ENCODE measurements at places on chromosomes 1 and 21. TPM values are rescaled to one million over a fixed set of nuclear protein-coding genes. Genes with fewer than 3 reads are reported as not detected.

The HPCA gene
- 0.43 TPM for total RNA-seq

The NKAIN1 gene
- total RNA-seq: not detected

DNA sequence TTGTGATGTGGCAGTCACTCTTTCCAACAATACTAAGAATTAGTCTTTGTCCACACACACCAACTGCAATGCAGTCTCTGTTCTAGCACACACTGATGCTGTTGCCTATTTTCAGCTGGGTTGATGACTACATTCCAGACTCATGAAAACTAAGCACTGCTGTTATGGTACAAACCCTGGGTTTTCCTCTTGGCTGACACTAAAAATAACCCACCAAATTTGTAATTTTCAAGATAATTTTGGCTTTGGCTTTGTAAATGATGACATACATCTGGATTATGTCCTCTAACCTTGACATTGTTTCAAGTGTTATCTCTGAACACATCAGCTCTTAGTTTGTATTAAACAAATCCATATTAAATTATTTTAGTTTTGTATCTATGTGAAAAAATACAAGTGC is 444.8 kb downstream of the PTPRC start:
- H3K4me3 ChIP-seq: no peak overlapping the region
- H3K4me1 ChIP-seq: no peaks in the 10 kb centered on the region
- H3K27me3 ChIP-seq: no peaks in the 10 kb centered on the region
- no peak for DNase-seq
- no peak overlapping the region for H3K27ac ChIP-seq

The HIVEP3 gene
- total RNA-seq: 3.0 TPM

GRCh38 chr21:38986806-38987632 is 181.3 kb downstream of the ETS2 start:
- no peak overlapping the region for H3K27ac ChIP-seq
- no peak for DNase-seq
- peaks cover 7% of the 10 kb centered on the region for H3K4me1 ChIP-seq
- H3K27me3 ChIP-seq: no peaks in the 10 kb centered on the region

DNA sequence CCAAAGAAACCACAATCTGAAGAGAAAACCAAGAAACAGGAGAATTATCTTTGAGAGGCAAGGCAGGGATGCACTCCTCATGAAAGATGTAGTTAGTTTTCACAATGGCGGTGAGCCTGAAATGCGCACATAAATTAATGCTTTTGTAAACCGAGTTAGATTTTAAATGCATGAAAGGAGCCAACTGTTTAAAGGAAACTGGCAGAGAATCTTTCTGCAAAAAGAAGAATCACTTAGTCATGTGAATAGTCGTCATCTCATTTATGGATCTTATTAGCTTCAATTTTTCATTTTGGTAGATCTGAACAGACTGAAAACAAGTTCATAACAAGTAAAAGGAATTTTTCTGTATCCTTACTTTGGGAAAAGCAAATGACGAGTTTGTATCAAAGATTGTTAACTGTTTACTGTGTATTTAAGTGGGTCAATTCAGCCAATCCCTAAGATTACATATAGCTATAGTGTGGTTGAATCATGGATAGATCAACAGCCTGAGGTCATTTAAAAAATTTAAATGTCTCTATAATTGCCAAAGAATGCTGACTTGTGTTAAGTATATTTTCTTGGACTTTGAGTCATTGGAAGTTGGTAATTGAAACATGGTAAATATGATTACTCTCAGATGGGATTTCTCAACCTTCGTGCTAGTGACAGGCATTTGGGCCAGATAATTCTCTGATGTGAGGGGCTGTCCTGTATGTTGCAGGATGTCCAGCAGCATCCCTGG is 226.6 kb upstream of the KAZN start:
- no peaks in the 10 kb centered on the region for H3K4me1 ChIP-seq
- H3K27ac ChIP-seq: no peak overlapping the region
- no peaks in the 10 kb centered on the region for H3K27me3 ChIP-seq
- DNase-seq: no peak
- no peak overlapping the region for H3K4me3 ChIP-seq

DNA sequence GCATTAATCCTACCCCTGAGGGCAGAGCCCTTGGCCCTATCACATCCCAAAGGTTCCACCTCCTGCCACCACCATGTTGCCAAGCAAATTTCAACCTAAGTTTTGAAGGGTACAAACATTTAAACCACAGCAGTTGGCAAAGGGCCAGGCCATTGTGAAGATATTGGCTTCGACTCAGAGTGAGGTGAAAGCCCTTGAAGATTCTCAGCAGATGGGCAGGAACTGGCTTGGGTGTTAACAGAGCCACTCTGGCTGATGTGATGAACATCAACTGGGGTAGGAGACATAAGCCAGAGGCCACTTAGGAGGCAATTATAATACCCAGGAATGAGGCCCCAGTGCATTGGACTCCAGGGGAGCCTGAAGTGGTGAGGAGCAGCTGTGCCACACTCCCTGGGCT is 207.7 kb upstream of the KAZN start:
- DNase-seq: no peak
- H3K4me3 ChIP-seq: no peak overlapping the region
- H3K4me1 ChIP-seq: no peaks in the 10 kb centered on the region
- no peaks in the 10 kb centered on the region for H3K27me3 ChIP-seq
- H3K36me3 ChIP-seq: no peaks in the 10 kb centered on the region
